NCI-H1105 treated with DMSO at 0.1 percent for 48 hours (cell line): ENCODE measurements at places on chromosomes 4 and X.

GRCh38 chr4:83281307-83281706 is 3.3 kb downstream of the COQ2 start:
- DNase-seq: no peak

GRCh38 chr4:7252510-7253340 is 60.4 kb downstream of the SORCS2 start:
- DNase-seq: no peak

GRCh38 chr4:29900336-29900735 is 819.8 kb upstream of the PCDH7 start:
- no peak for DNase-seq

- no peak for DNase-seq
These were observed 106.2 kb upstream of the RAPGEF2 start for GRCh38 chr4:158996669-158997074.

DNA sequence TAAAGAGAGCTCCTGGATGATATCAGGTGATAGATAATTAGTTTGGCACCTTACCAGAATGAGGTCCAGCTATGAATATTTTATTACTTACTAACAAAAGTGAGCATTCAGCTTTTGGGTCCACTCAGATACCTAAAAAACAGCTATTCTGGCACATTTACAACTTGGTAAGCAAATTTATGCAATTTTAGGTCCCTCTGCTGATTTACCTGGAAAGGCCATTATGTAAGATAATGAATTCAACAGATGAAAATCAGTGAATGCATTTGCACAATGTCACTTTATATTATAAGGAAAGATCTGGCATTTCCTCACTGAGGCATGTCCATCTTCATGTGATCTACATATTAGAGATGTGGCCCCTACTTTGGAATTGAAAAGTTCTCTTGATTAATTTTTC is 517.0 kb downstream of the SPRY1 start:
- peak; percentile 6 for DNase-seq

- no peak for DNase-seq
These were observed 33.4 kb upstream of the SFRP2 start for GRCh38 chr4:153822316-153822715.

DNA sequence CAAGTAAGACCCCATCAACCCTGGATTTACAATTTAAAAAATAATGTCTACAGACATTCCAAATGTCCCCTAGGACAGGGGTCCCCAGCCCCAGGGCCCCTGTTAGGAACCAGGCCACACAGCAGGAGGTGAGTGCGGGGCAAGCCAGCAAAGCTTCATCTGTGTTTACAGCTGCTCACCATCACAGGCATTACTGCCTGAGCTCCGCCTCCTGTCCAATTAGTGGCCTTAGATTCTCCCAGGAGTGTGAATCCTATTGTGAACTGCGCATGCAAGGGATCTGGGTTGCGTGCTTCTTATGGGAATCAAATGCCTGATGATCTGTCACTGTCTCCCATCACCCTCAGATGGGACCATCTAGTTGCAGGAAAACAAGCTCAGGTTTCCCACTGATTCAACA is 146.1 kb downstream of the ATP10D start:
- no peak for DNase-seq

DNA sequence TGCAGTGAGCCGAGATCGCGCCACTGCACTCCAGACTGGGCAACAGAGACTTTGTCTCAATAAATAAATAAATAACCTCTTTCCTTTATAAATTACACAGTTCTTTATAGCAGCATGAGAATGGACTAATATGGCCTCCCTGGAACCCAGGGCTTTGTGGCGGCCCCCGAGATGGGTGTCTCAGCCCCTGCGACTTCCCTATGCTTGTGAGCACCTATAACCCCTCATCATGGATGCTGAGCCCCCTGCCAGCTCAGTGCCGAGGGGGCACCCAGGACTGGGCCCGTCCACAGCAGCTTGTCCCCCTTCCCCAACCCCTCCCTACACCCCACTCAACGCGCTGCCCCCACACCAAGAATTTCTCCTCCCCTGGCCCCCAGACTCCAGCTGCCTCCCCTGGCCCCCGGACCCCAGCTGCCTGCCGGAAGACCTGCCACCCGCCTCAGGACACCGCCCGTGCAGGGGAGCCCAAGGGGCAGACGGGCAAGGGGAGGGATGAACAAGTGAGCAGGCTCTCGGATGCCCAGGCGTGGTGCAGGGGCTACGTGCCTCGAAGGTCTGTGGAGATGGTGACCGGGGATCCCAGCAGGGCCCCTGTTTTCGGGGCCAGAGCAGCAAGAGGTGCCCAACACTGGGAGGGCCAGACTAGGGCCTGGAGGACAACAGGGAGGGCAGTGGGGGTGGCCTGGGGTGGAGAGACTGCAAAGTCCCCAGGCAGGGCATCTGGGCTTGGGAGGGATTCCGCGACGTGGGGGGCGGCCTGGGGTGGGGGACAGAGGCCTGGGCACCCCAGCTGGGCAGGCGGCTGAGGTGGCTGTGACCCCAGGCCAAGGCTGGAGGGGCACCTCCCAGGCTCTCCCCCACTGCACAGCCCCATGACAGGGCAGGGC is 74.0 kb downstream of the FAM53A start:
- DNase-seq: no peak

GRCh38 chr4:14059006-14059405 is 431.5 kb upstream of the BOD1L1 start:
- DNase-seq: no peak

GRCh38 chr4:82282875-82283274 is 90.9 kb downstream of the HNRNPD start:
- no peak for DNase-seq

DNA sequence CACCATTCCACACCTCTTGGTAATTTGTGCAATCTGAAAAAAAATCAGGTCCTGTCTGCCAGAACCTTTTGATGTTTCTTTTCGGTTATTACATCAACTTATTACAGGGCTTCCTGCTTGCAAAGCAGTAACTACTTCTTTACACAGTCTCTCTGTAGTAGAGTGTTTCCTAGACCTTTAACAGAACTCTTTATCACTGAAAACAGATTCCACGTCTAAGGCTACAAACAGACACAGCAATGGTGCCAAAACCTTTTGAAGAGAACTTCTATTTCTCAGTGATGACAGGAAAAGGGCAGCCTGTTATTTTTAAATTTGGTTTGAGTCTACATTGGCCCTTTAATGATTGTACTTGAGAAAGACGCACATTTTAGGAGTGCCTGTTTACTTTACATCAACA is 713.5 kb upstream of the GRID2 start:
- no peak for DNase-seq

DNA sequence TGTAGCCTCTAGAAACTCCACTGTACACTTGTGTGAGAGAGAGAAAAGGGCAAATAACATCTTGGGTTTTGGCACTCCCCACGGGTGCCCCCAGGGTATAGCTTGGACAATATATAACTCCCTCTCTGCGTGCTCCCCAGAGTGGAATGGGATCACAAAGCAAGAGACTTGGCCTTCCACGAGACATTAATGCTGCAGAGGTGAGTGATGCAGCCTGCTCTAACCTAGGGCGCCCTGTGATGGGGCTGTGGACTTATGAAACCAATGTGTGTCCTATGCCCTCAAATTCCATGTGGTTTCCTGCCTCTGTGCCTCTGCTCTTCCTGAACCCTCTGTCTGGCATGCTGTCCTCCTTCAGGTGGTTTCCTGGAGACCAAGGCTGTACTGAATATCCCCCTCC is 22.0 kb upstream of the FAM9C start:
- DNase-seq: no peak

GRCh38 chrX:118540342-118540741 is 44.7 kb downstream of the DOCK11 start:
- no peak for DNase-seq

DNA sequence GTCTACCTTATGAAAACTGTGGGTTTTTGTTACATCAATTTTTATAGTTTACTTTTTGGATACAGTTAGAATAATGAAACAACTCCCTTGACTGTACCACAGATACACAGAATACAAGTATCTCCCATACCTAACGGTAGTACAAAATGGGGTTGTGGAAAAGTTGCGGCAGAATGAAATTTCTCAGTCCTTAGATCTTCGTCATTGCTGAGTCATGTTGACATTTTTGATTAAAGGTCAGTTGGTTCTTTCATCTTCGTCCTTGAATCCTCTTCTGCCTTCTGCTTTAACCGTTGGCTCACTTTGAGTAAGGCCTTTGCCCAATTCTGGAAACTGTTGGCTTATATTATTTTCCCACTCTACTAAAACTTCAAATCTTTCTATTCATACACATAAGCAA is 75.6 kb downstream of the TRIML1 start:
- no peak for DNase-seq

- DNase-seq: no peak
These were observed 473.0 kb downstream of the FAT4 start for GRCh38 chr4:125787707-125788106.

DNA sequence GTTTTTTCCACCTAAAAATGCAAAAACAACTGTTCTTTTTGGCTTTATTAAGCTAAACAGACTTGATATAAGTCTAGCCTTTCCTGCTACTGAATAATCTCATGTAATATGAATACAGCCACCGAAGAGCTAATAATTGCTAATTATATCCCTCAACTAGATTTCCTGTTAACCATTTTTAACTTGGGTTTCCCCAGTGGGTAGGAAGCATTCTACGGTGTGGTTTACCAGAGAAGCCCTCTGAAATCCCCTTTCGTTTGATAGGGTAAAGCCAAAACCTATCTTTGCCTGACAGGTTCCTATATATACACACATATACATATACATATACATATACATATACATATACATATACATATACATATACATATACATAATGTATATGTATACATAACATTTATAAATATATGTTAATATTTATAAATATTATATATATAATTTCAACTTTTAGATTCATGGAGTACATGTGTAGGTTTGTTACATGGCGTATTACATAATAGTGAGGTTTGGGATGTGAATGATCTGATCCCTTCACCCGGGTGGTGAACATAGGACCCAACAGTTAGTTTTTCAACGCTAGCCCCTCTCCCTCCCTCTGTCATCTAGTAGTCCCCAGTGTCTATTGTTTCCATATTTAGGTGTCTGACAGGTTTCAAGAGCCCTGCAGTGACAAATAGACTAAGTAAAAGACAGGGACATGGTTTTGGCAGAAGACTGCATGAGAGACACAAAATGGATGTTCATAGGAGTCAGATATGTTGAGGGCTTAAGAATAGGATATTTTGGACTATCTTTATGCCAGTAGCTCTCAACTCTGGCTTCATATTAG is 62.4 kb downstream of the ATXN3L start:
- DNase-seq: no peak

- peak; percentile 52 for DNase-seq
These were observed 265.4 kb upstream of the ADGRL3 start for GRCh38 chr4:60934566-60935295.

- no peak for DNase-seq
These were observed 22.2 kb downstream of the SATL1 start for GRCh38 chrX:85221361-85221760.

GRCh38 chr4:128663325-128663724 is 146.2 kb upstream of the JADE1 start:
- peak; percentile 31 for DNase-seq

GRCh38 chr4:147760695-147761094 is 28.8 kb downstream of the ARHGAP10 start:
- DNase-seq: peak; percentile 56

DNA sequence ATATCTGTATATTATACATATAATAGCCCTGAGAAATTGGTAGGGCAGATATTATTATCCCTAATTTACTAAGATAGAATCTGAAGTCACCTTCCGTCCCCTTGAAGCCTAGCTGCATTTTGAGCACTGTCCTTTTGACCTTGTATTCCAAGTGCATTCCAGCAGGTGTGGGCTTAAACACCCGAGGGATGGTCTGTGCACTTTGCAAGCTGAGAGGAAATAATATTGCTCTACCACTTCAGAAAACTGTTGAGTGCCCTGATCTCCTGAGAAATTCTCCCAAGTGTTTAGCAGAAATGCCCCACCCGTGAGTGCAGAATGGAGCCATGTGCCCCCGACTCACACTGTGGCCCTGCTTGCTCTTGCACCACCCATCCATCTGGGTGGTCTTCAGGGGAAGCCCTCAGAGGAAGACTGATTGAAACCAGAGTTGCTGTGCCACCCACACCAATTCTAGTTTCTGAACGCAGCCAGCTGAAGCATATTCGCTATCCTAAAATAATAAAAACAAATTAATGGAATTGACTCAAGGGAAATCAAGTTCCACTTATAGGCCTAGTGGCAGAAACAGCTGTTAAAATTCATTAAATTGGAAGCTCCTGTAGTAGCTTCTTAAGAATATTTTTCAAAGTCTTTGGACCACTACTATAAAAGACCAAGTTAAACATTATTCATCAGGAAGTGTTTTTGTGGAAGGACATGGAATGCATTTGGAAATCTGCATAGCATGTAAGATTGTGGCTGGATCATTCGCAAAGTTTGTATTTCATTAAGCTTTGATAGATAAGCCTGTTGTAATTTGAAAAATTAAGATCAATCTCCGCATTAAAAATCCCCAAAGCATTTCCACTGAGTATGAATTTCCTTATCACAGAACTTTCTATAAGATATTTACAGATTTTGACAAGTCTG is 41.3 kb upstream of the PRKG2 start:
- no peak for DNase-seq

DNA sequence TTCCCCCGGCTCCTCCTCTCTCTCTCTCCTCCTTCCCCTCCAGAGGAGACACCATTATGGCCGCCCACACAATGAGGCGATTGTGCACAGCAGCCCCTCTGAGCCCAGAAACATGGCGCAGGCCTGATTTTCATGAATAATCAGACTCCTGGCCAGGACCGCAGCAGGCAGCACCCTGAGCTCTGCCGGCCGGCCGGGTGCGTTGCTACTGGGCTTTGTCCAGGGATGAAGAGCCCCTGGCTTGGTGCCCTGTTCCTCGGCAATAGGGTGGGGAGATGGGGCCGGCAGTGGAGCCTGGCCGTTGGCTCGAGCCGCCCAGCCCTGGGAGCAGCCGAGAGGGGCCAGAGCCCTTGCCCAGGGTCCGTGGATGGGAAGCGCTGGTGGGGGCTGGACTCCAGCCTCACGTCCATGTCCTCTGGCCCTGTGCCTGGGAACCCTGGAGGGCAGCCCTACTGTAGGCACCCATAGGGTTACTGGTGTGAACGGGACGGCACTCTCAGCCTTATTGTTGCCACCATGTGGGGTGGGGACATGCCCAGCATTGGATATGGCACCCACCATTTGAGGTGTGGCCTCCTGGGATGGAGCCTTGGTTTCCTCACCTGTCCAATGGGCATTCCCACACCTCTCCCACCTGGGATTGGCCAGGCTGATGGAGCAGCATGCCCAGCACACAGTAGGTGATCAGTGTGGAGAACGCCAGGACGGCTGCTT is 103.0 kb downstream of the SORCS2 start:
- DNase-seq: no peak

- peak; percentile 81 for DNase-seq
These were observed 333.1 kb downstream of the IL1RAPL1 start for GRCh38 chrX:28920153-28920943.

- DNase-seq: no peak
These were observed 16.2 kb upstream of the SCRG1 start for GRCh38 chr4:173415092-173415491.
